ENCODE measurements at places on chromosomes 7 and 10.

- no peak for DNase-seq
Measured at GRCh38 chr7:95327356-95327755, 3.0 kb upstream of the PON1 start.

GRCh38 chr10:67836972-67837371 is 1.0 kb downstream of the DNAJC12 start:
- DNase-seq: no peak

DNA sequence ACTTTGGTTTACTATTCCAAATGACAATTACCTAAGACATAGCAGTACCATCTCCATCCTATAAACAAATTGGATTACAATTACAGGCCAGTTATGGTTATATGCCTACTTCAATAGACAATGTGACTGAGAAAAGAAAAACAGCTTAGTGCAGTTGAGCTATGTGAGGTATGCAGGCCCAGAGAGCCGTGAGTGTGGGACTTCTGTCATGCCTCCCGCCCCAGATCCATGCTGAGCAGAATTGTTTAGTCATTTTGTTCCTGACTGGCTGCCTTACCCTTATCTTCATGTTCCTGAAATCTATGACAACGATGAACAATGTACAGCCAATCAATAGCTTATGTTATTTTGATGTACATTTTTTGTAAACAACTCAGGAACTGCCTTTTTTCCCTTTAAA is 21.7 kb downstream of the LARP4B start:
- no peak for DNase-seq

DNA sequence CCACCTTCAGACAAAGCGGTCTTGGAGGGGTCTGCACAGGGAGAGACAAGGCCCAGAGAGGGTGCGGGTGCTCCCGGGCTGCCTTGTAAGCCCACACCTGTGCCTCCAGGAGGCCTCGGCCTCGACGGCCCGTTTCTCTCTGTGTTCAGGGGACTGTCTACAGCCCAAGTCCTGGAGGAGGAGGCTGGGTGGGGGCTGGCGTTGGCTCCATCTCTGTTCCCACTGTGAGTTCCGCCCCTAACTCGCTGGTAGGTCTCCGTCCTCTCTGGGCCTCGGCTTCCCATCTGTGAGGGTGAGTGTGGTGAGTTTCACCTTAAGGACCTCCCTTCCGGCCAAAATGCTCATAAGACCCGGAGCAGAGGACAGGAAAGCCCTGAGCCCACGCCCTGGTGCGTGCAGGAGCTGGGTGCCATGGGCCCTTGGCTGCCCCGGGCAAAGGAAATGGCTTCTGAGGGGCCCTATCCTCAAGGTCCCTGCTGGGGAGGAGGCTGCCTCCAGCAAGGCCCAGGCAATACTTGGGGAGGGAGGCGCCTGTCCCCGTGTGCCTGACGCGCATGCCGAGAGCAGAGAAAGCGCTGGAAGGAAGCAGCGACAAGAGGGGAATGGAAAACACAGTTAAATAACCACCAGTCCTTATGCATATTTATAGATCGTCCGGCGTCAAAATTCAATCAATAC is 276.8 kb downstream of the ELFN1 start:
- DNase-seq: no peak

GRCh38 chr7:112362053-112362650 is 88.1 kb upstream of the IFRD1 start:
- DNase-seq: peak; percentile 27

DNA sequence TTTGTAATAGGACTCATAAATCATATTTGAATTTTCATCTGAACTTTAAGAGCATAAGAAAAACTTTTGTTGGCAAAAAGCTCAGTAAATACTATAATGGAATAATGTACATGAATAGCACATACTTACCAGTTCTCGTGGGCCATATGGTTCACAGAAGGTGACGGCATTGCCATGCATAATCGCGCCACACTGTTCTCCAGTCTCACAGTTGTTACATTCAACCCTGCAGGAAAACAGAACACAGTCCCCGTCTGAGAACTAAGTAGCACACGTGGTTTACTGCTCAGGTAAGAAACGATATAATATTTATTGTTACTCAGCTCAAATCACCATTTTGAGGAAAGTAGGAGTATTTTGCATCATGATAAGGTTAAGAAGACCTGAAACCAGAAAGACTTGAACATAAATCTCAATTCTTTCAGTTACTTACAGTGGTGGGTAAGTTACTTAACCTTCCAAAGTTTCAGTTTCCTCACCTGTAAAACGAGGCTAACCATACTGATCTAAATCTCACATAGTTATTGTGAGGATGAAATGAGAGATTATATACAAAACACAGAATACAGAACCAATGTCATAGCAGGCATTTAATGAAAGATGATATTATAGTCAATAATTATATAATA is 261.4 kb downstream of the RELN start:
- DNase-seq: no peak

DNA sequence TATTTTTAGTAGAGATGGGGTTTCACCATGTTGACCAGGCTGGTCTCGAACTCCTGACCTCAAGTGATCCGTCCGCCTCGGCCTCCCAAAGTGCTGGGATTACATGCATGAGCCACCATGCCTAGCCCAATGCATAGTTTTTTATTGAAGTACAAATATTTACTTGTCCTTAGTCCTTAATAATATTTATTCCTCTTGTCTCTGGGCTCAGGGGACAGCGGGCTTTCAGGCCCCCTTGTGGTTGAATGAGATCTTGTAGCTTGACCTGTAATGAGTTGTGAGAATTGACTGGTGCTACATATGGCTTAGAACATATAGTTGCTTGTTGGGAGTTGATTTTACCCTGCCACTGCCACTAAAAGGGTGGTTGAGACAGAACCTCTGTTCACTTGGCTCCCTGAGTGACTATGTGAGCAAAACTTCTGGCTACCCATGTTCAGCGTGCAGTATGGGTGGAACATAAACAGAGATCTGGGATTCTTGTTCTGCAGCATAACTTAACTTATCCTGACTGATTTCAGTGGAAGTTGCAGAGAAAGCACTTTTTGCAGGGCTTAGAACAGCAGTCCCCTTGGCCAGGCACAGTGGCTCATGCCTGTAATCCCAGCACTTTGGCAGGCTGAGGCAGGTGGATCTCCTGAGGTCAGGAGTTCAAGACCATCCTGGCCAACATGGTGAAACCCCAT is 14.9 kb downstream of the CCL26 start:
- no peak for DNase-seq

DNA sequence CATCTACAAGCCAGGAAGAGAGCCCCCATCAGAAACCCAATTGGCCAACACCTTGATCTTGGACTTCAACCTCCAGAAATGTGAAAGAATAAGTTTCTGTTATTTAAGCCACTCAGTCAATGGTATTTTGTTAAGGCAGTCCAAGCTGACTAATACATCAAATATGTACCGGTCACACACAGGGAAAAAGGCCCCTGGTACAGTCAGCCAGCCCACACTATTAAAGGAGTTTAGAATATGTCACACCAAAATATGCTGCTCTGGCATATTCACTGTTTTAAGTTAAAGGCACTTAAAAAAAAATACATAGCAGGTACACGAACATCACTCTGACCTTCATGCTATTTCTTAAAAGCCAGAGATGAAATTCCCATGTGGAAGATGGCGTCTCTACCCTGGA is 15.2 kb upstream of the CDCA7L start:
- DNase-seq: no peak

- DNase-seq: no peak
Measured at GRCh38 chr7:155696747-155697146, 52.3 kb downstream of the RBM33 start.

DNA sequence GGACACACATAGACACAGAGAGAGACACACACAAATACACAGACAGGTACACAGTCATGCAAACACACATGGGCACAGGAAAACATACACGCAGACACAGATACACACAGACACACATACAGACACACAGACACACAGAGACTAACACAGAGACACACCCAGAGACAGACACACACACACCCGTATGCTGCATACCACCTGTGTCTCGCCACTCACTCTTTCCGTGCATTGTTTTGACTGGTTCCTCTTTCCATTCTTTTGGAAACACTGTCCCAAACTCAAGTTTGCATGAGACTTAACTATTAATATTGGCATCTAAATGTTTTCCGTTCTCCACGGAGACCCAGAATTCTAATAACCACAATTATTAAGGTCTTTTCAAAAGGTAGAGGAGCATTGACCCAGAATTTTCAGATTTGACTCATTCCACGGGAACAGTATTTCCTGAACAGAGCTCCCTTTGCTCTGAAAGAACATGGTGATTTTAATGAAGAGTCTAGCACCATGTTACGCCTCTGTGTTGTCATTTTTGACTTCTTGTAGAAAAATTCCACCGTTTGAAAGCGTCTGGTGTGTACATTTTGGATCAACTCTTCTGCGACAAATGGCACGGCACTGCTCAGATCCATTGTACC is 141.2 kb upstream of the RNF32 start:
- no peak for DNase-seq

- no peak for DNase-seq
Measured at GRCh38 chr10:209357-209756, 74.1 kb downstream of the ZMYND11 start.

DNA sequence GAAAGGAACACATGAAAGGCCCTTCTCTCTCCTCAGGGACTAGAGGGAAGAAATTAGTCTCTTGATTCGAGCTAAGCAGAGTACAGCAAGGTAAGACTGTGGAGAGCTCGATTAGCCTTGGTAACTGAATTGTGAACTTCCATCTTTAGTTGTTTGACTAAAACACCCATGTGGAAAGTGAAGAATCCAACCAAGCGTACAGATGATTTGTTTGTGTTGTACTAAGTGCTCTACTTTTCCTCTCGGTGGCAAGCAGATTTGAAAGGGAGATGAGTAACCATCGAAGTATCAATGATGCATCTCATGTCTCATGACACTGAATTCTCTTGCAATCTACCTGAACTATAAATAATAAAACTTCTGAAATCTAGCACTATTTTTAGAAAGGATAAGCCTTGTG is 80.7 kb downstream of the FZD1 start:
- no peak for DNase-seq

DNA sequence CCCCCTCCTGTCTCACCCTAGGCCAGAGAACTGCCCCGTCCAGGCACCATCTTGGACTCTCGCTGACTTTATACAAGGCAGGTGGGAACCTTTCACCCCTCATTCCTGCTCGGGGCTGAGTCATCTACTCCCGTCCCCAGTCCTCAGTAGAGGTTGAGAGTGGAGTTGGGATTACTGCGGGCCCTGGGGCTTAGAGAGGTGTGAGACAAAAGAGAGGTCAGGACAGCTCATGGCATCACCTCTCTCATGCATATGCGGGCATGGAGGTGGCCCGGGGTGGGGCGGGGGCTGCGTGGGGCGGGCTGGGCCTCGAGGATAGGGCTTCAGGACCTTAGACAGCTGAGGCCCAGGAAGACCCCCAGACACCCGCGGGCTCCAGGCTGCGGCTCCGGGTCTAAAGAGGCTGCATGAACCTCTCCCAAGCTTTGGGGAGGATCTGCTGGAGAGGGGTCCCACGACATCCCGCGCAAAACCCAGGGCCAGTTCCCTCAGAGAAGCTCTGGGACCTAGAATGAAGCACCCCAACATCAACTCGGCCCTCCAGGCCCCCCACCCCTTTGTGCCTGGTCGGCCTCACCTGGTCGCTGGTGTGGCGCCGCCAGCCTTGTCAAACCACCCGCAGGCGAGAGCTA is 317 bp downstream of the PDZD7 start:
- no peak for DNase-seq
